Fibroblast of skin of right biceps (primary cell): ENCODE measurements at places on chromosomes 1 and 21.

GRCh38 chr1:5651964-5652821 lies 340.0 kb downstream of the NPHP4 start:
- DNase-seq = no peak

- DNase-seq = no peak
Observed at GRCh38 chr1:156602557-156602993, 1.3 kb upstream of the GPATCH4 start.

- DNase-seq = no peak
Observed at GRCh38 chr21:27813750-27814149, 846.9 kb upstream of the ADAMTS5 start.

DNA sequence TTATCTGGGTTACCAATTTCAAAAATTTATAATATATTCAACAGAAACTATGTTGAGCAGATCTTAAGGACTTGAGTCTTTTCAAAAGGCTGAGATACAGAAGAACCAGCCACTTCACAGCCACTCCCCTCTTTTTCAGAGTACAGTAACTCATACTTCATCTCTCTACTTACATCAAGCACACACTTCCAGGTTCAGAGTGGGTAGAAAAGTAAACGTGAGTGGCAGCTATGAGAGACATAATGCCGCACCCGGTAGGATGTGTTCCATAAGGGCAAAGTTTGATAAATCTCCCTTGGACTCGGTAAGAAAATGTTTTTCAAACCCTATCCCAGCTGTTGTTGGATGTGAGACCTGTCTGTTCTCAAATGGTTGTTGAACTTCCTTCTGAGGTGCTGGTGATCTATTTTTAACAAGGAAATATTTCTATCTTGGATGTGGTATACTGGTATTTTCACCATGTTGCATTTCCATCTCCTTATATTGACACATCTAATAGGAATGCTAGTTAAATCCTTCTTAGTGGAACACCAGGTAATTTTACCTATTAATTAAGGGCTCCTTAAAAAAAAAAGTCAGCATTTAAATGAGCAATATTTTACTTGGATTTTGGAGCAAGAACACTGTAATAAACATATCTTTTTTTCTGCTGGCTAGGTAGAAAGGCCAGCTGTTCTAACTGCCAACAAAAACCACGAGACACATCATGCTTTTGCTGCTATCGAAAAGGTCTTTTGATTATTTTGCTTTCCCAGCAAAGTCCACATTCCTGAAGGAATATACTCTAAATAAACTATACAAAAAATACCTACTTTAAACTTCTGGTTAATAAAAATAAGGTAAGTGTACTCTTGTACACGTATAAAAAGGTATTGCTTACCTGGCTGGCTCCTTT lies 28.2 kb downstream of the CNN3 start:
- peak; percentile 31 for DNase-seq

DNA sequence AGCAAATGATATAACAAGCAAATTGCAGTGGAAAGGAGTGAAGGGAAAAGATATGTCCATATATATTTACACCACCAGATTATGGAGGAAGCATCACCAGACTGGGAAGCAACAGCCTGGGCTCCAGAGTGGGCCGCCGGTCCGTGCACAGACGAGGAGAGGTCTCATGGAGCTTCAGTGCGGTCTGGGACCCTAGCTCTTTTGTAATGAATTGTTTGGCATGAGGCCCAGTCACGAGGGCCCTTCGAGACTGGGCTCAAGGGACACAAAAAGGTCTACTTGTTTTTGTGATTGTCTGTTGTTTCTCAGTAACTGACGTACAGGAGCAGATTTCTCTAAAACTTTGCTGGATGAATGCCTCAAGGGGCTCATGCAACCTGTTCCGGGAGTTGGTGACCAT lies 12.9 kb upstream of the STUM start:
- no peak for DNase-seq

DNA sequence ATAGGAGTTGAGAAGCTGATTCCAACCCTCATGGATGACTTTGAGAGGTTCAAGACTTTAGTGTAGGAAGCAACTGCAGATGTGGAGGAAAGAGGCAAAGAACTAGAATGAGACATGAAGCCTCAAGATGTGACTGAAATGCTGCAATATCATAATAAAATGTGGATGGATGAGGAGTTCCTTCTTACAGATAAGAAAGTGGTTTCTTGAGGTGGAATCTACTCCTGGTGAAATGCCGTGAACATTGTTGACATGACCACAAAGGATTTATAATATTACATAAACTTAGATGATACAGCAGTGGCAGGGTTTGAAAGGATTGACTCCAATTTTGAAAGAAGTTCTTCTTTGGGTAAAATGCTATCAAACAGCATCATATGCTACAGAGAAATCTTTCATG lies 28.8 kb downstream of the LTN1 start:
- no peak for DNase-seq
